ENCODE measurements at places on chromosomes 3 and 15.

- DNase-seq = no peak
Measured at GRCh38 chr3:31051226-31051625, 156.8 kb upstream of the GADL1 start.

DNA sequence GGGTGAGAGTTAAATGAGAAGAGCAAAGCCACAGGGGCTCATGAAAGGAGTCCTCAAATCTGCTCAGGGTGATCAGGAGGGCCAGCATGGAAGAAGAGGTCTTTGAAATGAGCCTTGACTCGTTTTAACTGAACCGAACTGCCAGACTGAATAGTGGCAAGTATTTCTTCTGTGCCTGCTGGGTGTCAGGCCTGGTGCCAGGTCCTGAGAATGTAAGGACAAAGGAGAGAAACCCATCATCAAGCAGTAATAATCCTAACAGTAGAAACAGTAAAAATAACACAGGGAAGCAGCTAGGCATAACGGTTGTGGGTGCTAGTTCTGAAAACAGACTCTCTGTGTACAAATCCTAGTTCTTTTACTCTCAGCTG is 40.4 kb upstream of the SMAD3 start:
- DNase-seq = no peak

DNA sequence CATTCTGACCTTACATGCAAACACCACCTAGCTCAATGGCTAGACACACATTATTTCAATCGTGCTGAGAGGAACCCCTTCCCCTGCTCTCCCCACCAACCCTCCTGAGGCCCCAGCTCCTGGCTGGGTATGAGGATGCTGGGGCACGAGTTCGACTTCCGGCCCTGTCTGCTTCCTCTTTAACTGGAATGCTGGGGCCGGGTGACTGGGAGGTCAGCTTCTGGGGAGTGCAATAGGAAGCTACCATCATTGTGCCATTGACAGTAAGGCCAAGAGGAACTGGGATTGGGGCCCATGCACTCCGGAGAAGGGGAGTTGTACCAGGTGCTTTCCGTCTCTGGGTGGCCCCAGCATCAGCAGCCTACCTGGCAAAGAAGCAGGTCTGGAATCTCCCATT is 15.6 kb upstream of the TLE3 start:
- no peak for DNase-seq

DNA sequence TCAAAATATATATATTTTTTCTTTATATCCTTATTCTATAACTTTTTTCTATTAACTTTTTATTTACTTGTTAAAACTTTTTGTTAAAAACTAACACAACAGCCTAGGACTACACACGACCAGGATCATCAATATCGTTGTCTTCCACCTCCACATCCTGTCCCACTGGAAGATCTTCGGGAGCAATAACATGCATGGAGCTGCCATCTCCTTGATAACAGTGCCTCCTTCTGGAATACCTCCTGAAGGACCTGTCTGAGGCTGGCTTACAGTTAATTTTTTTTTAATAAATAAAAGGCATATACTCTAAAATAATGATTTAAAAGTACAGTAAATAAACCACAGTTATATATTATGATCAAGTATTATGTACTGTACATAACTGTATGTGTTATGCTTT is 58.9 kb downstream of the SFMBT1 start:
- no peak for DNase-seq

DNA sequence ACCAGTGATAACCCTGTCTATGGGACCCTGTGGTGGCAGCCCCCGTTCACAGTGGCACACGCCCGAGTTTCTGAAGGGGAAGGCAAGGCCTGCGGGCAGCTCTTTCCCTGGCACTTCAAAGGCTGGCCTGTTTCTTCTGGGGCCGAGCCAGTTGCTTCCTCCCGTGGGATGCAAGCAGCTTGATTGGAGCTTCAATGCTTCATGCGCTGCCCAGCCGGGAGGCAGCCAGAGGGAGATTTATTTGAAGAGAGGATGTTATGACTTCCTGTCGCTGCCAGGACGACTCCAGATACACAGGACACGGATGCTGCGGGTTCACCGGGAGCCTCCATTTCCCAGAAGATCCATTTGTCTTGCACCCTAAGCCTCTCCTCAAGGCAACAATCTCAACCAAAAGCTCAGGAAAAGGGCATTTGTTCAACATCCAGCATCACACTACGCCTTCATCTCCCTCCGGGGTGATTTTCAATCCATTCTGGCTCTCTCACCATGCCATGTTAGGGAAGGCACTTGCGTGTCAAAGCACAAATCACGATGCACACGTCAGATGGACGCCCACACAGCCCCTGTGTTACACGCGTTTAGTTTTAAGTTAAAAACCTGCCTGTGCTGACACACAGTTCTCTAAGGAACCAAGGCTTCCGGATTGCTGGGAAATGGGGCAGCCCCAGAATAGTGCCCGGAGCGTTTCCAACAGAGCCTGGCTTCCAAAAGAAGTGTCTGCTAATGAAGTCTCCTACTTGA is 330.2 kb downstream of the OCA2 start:
- DNase-seq = no peak

- DNase-seq = no peak
Measured at GRCh38 chr3:28476194-28476593, 127.6 kb upstream of the AZI2 start.

DNA sequence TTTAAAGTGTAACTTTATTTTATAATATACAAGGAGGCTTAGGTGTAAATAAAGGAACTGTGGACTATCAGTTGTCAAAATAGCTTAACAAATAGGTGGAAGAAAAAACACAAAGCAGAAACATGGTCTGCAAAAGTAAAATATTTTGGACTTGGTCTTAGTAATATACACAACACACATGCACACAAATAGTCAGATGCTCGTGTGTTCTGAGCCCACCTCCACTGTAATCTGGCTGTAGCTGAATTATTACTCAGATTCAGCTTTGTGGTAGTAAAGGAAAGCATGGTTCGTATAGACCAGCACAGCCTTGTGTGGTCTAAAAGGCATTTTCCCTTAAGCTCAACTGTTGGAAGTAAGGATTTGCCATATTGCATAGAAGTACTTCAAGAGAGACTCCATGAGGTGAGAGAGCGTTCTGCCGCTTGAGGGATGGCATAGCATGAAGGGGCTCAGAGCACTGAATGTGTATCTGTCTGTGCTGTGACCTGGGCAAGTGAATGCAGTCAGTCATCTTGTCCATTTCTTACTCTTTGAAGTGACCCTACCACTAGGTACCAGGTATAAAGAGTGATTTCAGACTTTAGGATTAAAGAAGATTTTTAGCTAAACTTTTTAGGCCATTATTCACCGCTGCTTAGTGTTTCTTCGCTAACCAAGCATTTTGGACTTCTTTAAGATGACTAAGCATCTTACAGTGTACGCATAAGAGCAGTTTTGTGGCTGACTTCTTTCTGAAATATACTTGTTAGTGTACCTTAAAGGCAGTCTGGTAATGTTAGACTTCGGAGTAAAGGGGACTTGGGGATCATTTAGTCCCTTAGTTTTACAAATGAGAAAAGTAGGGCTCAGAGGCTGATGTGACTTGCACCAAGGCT is 15.2 kb downstream of the TPM1 start:
- DNase-seq = no peak

GRCh38 chr3:18512007-18512406 is 86.9 kb upstream of the SATB1 start:
- DNase-seq = no peak

DNA sequence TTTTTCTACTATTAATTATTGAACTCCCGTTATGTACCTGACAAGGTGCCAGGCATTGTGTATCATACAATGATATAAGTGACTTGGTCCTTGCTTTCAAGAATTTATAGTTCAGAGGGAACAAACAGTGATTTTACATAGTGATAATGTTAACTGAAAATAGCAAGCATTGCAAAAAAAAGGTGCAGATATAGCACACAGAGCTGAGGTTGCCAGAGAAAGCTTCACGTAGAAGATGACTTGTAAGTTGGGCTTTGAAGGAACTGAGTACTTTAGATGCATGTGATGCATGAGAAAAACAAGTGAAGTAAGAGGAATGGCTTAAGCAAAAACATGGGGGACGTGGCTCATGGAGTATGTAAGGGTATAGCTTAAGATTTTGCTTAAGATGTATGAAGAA is 584.5 kb downstream of the NAALADL2 start:
- DNase-seq = no peak

- no peak for DNase-seq
Measured at GRCh38 chr15:25568751-25569150, 129.9 kb upstream of the UBE3A start.

All from central memory CD8-positive, alpha-beta T cell (primary cell).